ENCODE measurements at places on chromosomes 7 and 10. TPM values are rescaled to one million over a fixed set of nuclear protein-coding genes. Genes with fewer than 3 reads are reported as not detected.

SLC39A12 gene
- not detected for total RNA-seq

CNOT4 gene
- 13.4 TPM for total RNA-seq

TUBAL3 gene
- not detected for total RNA-seq

FAM171A1 gene
- total RNA-seq, result 2.7 TPM

ADAMTS14 gene
- 0.22 TPM for total RNA-seq

TMEM196 gene
- total RNA-seq, result not detected

PKD2L1 gene
- not detected for total RNA-seq

FGFBP3 gene
- total RNA-seq, result 1.4 TPM

CLCN1 gene
- total RNA-seq, result not detected
